CD4-positive, alpha-beta memory T cell (primary cell): ENCODE measurements at places on chromosomes 16 and 17.

- no peak for DNase-seq
These were observed 431.9 kb downstream of the SHISA9 start for GRCh38 chr16:13333336-13333735.

DNA sequence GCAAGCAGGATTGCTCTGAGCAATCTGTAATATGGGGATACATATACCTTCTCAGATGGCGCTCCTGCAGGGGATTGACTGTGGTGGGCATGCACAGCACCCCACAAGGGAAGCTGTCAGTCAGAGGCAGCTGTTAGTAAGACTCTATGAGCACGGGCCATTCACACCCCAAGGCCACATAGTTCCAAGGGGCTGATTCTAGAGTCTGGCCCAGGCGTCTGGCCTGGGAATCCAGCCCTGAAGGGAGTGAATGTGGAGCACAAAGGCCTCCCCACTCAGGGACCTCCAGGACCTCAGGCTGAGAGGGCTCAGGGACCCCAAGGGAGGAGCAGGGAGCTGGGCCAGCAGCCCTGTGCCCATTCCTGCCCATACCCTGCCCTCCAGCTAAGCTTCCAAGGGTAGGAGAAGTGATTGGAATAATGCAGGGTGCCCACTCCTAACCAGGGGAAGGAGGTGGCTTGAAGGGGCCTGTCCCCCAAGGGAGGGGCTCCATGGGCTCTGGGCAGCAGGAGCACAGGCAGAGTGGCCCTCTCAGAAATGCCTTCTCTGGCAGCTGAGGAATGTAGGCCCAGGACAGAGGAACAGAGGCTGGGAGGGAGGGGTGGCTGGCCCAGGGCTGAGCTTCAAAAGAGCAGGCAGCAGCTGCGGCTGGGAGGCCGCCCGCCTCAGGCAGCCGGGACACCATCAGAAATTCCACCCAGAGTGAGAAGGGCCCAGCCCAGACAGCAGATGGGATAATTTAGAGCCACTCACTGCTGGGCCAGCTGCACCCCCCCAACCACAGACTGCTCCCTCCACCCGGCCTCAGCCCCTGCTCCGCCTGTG, 48.9 kb upstream of the MRPS23 start:
- DNase-seq = no peak

DNA sequence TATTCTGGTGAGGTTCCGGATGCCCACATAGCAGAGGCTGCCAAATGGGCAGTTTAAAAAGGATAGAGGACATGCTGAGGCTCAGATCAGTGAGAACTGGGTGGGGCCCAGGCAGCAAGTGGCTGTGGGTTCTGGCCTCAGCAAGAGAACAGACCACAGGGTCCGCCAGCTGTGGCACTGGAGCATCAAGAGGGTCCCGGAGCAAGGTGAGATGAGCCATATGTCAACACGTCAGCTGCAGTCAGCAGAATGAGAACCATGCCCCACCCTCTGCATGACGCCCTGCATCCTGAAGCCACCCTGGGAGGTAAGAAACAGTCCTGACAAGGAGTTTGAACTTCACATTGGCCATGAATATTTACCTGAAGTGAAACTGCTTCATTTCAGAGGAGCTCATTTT, 20.1 kb upstream of the CCL5 start:
- DNase-seq = peak; percentile 56

GRCh38 chr17:78058001-78058400, 70.6 kb downstream of the TMC6 start:
- no peak for DNase-seq

DNA sequence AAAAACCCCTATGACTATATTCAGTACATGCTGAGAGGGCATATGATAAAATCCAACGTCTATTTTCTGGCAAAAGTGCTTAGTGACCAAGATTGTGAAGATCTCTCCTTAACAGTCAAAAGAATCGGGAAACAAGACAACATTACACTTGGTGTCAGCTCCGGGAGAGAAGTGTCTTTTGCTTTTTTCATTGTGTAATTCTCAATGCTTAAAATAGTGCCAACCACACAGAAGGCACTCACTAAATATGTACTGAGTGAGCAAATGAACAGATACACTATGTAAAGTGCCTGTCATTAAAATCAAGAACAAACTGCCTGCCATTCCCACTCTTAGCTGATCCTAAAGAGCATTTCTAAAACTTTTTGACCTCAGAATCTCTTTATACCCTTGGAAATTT, 34.1 kb downstream of the VPS53 start:
- DNase-seq = no peak

DNA sequence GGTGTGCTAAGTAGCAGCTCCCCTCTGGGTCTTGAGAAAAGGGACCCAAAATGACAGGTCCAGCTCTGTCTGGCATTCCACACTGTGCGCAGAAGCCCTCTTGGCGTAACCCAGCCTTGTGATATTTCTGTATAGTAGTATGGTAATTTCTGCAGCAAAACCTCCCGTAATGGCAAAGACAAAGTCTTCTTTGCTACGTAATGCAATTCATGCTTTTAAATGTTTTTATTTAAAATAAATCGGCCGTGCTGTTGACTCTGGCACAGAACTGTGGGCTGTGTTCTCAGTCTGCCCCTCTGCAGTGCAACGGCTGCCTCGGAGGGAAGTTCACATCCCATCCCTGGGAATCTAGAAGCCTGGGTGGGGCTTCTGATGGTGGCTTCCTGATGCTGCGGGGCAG, 75.2 kb downstream of the ASIC2 start:
- DNase-seq = no peak

DNA sequence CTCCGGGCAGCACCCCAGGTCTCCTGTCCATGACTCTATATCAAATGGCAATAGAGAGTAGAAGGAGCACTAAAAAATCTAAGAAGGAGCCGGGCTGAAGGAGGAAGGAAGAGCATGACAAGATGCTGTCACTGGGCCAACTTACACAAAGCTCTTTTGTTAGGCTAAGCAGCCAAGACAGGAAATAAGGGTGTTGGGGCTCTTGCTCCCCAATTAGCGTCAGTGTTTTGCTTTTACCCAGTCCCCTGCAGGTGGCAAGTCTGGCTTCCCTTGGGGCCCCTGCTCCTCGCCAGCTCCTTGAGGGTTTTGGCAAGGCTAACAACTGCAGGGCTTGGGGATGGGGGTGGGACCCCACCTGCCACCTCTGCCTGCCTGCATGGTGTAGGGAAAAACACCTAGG, 120.5 kb downstream of the CCT6B start:
- peak; percentile 48 for DNase-seq

DNA sequence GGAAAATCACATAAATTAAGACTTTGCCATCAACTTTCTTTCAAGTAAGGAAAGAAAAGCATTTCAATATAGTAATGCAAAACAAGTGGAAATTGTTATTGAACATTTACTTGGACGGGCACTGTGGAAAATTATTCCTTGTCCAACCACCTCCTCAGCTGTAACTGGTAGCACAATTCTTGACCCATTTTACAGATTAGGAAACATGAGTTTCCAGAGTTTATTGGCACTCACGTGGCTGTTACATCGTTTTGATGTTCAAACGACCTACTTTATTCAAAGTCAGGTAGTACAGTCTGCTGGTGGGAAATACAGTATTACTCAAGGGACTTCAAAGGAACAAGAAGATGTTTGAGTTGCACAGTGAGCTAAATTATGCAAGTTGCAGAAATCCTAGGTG, 866 bp upstream of the PCTP start:
- no peak for DNase-seq

GRCh38 chr16:66516509-66516807, 33.5 kb downstream of the TK2 start:
- no peak for DNase-seq

- no peak for DNase-seq
These were observed 5.2 kb upstream of the FOXJ1 start for GRCh38 chr17:76146053-76146851.

GRCh38 chr16:31451681-31452351, 7.5 kb upstream of the ARMC5 start:
- DNase-seq = no peak

DNA sequence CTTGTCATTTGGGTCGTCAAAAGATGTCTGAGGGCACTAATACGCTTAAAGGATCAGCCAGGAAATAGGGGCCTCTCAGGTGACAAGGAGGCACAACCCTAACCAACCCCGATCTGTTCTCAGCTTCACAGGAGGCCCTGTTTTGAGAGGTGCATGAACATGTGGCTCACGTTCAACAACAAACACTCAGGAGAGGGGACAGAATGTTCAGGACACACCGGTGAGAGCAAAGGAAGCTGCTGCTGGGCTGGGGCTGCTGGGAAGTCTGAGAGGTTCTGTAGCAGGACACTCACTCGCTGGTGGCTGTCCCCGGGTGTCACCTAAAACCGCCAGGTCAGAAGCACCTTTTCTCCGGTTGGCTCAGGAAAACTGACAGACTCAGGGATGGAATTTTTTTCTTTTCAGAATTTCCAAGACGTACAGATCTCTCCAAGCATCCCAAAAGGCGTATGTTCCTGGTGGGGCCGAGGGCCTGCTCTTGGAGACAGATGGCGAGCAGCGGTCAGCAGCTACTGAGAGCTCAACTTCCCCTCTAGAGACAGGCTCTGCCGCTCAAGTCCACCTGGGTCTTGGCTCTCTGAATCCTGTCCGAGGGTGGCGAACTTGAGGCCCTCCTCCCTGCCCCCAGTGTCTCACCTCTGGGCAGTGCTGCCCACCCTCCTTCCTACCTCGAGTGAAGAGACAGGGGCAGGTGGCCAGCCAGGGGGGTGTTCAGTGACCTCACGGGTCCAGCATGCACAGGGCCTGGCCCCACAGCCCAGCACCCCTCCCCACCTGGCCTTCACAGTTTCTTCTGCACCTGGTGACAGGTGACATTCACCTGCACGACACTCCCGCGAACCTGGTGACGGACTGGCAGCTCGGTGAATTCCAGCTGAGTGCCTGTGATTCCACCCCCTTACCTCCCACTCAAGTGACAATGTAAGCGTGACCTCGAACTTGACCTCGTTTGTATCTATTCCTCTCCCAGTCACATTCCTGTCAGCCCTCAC, 22.9 kb downstream of the CLUH start:
- no peak for DNase-seq

DNA sequence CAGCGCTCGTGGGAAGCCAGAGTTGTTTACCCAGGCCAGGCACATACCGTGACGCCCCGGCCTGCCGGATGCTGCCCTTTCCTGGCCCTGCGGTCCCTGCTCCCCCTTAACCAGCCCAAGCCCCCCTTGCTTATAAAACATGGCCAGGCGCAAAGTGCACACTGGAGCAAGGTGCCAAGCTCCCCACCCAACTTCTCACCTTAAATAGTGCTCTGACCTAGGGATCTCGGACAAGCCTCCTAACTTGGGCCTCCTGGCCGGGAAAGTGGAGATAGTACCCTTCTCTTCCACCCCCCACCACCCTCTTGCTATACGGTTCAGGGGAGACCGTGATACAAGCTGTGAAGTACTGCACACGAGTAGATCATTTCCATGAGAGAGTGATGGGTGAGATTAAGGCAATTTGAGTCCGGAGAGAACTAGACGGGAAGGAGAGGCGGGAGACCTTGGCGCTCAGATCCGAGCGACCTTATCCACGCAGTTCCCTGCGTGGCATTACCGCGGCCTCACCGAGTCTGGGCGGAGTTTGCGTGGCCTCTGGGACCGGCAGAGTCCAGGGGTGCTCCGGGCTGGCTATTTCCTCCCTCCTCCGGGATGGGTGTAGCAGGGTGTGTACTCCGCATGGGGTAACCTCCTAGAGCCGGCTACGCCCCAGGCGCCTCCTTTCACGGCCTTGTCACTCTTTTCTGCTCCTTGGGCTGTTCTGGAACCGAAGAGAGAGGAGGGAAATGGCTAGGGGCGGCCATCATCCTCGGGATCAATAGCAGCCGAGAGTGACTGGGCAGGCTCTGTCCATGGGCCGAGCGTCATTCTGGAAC, 4.4 kb upstream of the LHX1 start:
- DNase-seq = peak; percentile 30

GRCh38 chr16:74991593-74992403, 6.9 kb upstream of the WDR59 start:
- no peak for DNase-seq

GRCh38 chr16:89925596-89926079, 2.5 kb downstream of the TUBB3 start:
- DNase-seq = no peak

DNA sequence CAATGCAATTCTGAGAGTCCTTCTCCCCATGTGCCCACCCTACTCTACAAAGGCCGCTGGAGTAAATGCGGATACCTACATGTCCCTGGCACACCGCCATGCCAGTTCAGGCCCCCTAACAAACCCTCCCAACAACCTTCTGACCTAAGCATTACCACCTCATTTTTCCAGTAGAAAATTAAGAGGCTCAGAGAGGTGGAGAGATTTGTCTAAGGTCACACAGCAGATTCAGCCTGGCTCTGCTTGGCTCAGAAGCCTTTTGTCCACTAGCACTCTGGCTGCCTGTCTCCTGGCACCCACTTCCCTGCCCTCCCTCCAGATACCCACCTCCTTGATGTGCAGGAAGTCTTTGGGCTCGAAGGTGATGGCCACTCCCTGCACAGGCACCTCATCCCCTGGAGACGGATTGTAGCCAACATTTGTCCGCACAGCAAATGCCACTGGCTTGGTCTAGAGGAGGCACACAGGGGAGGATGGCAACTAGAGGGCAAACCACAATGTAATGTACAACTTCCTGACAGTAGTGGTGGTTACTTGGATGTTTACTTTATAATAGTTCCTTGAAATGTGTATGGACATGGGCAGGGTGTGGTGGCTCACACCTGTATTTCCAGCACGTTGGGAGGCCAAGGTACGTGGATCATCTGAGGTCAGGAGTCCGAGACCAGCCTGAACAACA, 10.2 kb downstream of the CACNB1 start:
- no peak for DNase-seq

GRCh38 chr16:80848862-80849261, 44.5 kb upstream of the CDYL2 start:
- DNase-seq = no peak

GRCh38 chr17:63549289-63549945, 860 bp upstream of the DCAF7 start:
- DNase-seq = no peak

DNA sequence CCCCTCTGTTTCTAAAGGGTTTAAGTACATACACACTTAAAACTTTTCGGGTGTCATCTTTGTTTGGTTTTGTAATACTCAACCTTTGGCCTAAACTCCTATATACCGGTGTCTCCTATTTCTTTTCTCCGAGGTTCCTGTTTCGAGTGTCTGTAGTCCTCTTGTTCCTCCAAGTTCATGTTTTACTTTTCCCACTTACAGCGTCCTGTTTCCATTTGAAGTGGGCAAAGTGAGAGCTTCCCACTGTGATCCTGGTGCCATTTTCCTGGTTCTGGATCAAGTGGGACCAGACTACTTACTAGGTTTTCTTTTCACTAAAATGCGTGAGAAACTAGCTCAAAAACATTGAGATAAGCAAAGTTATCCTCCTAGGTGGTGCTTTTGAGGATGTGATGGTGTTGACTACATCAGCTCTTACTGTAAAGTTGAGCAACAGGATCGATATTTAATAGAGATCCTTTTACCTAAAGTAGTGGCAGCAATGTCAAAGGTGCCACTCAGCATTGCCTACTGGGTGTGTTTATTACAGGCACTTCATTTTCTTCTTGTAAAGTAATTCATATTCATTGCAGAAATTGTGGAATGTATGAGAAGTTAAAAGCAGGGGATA, 1.3 kb downstream of the PSMD3 start:
- DNase-seq = no peak

GRCh38 chr17:17001874-17002520, 30.1 kb upstream of the TNFRSF13B start:
- DNase-seq = peak; percentile 68

- no peak for DNase-seq
These were observed 1332.3 kb downstream of the CDH11 start for GRCh38 chr16:63789603-63790002.

GRCh38 chr17:76949913-76950695, 81.9 kb downstream of the MGAT5B start:
- no peak for DNase-seq
